ENCODE measurements at places on chromosomes 12 and 14. TPM values are rescaled to one million over a fixed set of nuclear protein-coding genes. Genes with fewer than 3 reads are reported as not detected.

Gene OTOGL
- 0.22 TPM for polyA plus RNA-seq

Gene IFI27L1
- polyA plus RNA-seq, result 30.7 TPM

Gene CLEC9A
- polyA plus RNA-seq, result 2.5 TPM

Gene CCDC175
- polyA plus RNA-seq, result 1.5 TPM
